Caco-2 (cell line): ENCODE measurements at places on chromosomes 1 and 21. TPM values are rescaled to one million over a fixed set of nuclear protein-coding genes. Genes with fewer than 3 reads are reported as not detected.

GRCh38 chr1:25624156-25624555 is 7.6 kb downstream of the MAN1C1 start:
- no peak for DNase-seq

- DNase-seq, result peak; percentile 16
Observed at GRCh38 chr1:116075990-116076389, 35.2 kb upstream of the MAB21L3 start.

DNA sequence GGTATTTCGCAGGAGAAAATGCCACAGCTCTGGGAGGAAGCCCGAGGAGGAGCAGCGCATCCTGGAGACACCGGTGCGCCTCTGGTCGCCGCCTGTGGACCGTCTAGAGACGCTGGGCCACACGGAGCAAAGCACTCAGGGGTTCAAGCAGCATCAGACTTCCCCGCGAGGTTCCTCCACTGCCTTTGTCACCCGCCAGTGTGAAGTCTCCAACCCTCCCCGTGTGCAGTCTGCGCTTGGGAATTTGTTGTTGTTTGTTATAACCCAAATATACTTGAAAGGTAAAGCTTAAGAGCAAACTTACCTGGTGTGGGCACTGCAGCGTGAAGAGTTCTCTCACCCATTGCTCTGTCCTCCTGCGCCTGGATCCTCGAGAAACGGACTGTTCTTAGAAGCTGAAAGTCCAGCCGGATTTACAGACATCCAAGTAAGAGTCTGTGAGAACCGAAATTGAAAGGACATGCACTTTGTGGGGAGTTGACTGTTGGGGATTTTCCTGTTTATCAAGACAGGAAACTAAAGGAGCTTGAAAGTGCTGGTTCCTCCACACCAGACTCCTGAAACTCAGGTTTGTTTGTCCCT is at the start of gene GBP4:
GBP4 (minus strand) TSS at position 452 of the 582 bp plus-strand sequence; CDS start at position 344, 108 bp downstream.
- DNase-seq, result no peak

- no peak for DNase-seq
Observed at GRCh38 chr1:113540335-113540734, 150.0 kb downstream of the MAGI3 start.

DNA sequence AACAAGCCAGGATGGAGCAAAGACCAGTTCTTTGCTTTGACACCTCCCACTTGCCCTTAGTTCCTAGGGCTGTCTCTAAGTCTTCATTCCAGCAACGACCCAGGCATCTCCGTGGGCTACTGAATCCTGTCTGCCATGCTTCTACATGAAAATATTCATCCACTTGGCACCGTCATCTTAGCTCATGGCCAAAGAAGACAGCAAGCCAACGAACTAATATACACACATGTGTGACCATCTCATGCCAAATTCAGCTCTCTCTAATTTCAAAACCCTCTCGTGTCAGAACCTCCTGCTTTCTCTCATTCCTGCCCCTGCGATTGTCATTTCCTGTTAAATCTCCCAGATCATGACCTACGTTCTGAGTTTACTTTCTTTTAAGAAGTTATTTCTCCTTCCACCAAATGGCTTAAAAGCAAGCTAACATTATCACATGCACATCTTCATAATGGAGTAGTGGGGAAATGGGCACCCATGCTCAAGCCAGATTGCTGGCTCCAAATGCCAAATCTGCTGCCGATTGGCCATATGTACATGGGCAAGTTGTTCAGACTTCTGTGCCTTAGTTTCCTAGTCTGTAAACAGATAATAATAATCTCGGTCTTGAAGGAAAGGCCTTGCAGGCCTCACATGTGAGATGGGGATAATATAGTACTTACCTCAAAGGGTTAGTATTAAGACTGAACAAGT is 373.4 kb downstream of the USH2A start:
- DNase-seq, result no peak

- peak; percentile 70 for DNase-seq
Observed at GRCh38 chr1:204084247-204084772, 11.4 kb downstream of the SOX13 start.

DNA sequence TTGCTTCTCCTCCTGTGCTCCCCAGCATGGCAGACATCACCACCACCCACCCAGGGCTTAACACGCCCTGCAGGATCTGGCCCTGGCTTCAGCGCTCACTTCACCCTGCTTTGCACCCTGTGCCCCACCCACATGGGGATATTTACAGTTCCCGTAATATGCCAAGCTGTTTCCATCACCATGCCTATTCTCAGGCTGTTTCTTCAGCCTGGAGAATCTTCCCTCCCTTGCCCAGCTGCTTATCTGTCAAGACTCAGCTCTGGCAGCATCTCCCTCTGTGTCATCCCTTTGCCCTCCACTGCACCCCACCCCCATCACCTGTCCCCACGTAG is 3.6 kb upstream of the AHCYL1 start:
- no peak for DNase-seq

DNA sequence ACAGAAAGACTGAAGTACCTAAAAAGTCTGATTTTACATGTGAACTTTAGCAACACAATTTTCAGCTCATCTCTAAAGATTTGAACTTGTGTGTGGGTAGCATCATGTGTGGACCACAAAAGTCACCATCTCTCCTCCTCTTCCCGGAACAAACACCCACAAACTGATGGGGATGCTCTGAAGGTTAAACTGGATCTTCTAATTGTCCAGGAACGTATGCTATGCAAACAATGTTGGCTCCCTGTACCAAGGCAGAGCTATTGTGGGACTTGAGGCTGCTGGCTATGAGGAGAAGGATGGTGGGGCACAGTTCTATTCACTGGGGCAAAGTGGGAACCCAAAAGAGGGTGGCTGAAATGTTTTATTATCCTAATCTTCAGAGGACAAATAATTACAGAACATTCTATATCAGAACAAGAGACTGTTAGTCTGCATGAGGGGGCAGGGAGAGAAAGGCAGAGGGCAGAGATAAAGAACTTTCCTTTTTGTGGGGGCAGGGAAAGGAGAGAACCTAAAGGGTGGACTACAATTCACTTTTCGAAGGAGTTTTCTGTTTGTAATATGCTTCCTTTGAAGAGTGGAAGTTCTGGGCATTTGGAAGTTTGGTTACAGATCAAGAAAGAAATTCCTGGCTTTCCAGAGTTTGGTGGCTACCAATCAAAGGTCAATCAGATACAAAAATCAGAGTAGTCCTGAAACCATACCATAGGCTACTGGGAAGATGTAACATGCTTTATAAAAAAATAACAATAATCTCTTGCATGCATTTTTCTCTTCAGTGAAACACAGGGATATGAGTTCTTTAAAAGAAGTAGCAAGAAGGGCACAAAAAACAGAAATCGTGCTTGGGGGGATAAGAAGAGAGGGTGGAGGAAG is 62.9 kb downstream of the GADD45A start:
- DNase-seq, result no peak

GRCh38 chr1:167781558-167781957 is 59.8 kb downstream of the MPZL1 start:
- no peak for DNase-seq

DNA sequence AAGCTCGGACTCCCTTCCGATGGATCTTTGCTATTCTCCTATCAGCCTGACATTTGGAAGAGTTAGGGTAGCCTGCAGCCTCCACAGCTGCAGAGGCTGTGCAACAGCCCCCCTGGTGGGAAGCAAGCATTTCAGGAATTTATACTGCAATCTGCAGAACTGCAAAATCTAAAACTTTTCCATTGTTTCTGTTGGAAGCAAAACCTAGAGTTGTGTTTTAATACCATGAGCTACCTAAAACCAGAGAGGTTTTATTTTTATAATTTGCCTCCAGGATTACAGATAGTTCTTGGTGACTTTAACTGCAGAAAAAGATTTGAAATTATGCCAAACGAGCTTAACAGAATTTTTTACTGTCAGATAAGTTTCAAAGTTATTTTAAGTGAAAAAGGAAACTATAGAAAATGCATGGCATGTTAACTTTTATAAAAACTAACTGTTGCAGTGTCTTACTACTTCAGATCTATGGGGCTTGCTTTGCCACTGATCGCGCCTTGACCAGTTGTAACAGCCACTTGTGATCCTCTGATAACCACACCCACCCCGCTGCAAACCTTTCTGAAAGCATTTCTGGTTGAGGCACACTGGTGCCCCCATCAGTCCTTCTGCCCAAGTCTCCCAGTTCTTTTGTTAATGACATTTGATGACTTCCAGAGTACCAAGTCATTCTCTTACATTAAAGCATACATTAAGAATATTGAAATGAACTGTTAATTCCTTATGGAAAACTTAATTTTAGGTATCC is 64.8 kb downstream of the PRDM2 start:
- DNase-seq, result no peak

DNA sequence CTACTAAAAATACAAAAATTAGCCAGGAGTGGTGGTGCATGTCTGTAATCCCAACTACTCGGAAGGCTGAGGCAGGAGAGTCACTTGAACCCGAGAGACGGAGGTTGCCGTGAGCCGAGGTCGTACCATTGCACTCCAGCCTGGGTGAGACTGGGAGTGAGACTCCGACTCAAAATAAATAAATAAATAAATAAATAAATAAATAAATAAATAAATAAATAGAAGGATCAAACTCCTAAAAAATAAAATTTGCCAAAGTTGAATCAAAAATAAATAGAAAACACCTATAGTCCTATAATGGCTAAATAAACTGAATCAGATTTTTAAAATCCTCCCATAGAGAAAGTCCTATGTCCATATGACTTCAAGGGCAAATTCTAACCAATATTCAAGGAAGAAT is 15.2 kb upstream of the PEX19 start:
- DNase-seq, result no peak

DNA sequence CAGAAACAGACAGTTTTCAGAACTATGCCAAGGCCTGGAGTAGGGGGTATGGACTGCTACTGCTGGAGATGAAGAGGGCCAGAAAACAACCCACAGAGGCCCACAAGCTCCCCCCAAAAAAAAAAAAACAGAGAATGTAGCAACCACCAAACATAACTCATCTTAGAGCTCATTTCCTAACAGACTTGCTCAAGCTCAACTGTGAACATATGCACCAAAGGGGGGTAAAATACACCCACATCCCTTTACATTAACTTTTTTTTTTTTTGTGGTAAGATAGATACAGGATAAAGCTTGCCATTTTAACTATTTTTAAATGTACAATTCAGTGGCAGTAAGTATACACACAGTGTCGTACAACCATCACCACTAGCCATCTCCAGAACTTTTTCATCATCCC is 36.0 kb downstream of the SEC16B start:
- DNase-seq, result no peak

GRCh38 chr1:201634261-201634660 is 95.3 kb downstream of the NAV1 start:
- no peak for DNase-seq

GRCh38 chr1:147189514-147189913 is 17.2 kb upstream of the PRKAB2 start:
- no peak for DNase-seq

GRCh38 chr1:91022518-91022929 is 689 bp upstream of the ZNF644 start:
- DNase-seq, result no peak

GRCh38 chr1:65265651-65266351 is 43.5 kb upstream of the DNAJC6 start:
- peak; percentile 64 for DNase-seq

The IQCC gene
- total RNA-seq, result 3.4 and 3.5 TPM in 2 replicates

The GMEB1 gene
- total RNA-seq, result 4.3 and 5.2 TPM in 2 replicates

The C1orf185 gene
- total RNA-seq, result not detected in 2 replicates

The DDX59 gene
- 13.5 and 16.3 TPM in 2 replicates for total RNA-seq

The FCAMR gene
- total RNA-seq, result 0.18 TPM in 1 of 2 replicates, not detected in the other

The CD1C gene
- total RNA-seq, result not detected in 2 replicates

The LAMTOR2 gene
- total RNA-seq, result 49.4 and 49.5 TPM in 2 replicates

The TIAM1 gene
- total RNA-seq, result 5.2 and 5.5 TPM in 2 replicates

The MMP23B gene
- 3.7 and 6.0 TPM in 2 replicates for total RNA-seq

The NCF2 gene
- 0.58 TPM in 1 of 2 replicates, not detected in the other for total RNA-seq

The L1TD1 gene
- total RNA-seq, result 0.29 and 0.56 TPM in 2 replicates

The ICOSLG gene
- total RNA-seq, result 12.6 and 13.5 TPM in 2 replicates

The OR2G6 gene
- total RNA-seq, result not detected in 2 replicates
